ENCODE measurements at places on chromosomes 2 and 18.
A peak's percentile ranks its signal among the peaks of the same experiment; 100 is the strongest.

- no peaks in the 10 kb centered on the region for H3K27me3 ChIP-seq
- peaks cover 82% of the 10 kb centered on the region for H3K4me1 ChIP-seq
- peak; percentile 83 for DNase-seq
These were observed 6.2 kb upstream of the GPR155 start for GRCh38 chr2:174492963-174493431.

- peaks cover 44% of the 10 kb centered on the region for H3K4me1 ChIP-seq
- DNase-seq: no peak
- H3K27me3 ChIP-seq: no peaks in the 10 kb centered on the region
- peak overlapping the region; percentile 91 for H3K27ac ChIP-seq
These were observed 737 bp upstream of the RNF181 start for GRCh38 chr2:85594715-85595300.

GRCh38 chr2:7280790-7281189 is 363.6 kb downstream of the RNF144A start:
- no peaks in the 10 kb centered on the region for H3K36me3 ChIP-seq
- no peak overlapping the region for H3K27ac ChIP-seq
- H3K27me3 ChIP-seq: no peaks in the 10 kb centered on the region
- H3K4me1 ChIP-seq: no peaks in the 10 kb centered on the region

DNA sequence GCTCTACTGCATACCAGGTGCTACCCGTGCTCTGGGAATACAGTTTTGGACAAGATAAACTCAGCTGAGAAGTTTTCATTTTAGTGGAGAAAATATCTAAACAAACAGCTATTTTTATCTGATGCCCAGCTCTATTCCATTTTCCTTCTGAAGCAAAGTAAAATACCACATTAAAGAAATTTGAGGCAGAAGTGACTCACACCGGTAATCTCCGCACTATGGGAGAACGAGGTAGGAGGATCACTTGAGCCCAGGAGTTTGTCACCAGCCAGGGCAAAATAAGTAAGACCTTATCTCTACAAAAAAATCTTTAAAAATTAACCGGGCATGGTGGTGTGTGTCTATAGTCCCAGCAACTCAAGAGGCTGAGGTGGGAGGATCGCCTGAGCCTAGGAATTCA is 416.2 kb upstream of the LYPD1 start:
- no peak for DNase-seq
- H3K4me3 ChIP-seq: no peak overlapping the region
- H3K27me3 ChIP-seq: no peaks in the 10 kb centered on the region
- H3K4me1 ChIP-seq: no peaks in the 10 kb centered on the region

DNA sequence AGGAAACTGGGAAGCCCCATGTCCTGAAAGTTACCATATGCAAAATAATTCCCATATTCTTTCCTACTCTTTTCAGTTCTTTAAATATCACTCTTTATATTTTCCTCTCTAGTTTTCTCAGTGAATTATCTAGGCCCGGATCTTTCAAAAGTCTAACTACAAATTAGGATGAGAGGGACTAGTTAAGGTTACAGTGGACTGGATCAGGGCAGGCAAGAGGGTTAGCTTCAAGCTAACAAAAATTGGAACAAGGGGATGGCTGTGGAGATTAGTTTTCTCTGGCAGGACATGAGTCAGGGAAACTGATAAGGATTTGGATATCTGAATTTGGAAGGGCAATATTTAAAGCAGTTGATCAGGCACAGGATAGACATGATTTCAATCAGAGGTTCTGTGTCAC is 30.4 kb upstream of the BBS5 start:
- no peaks in the 10 kb centered on the region for H3K36me3 ChIP-seq
- no peak overlapping the region for H3K27ac ChIP-seq

GRCh38 chr2:154961676-154962075 is 263.2 kb downstream of the KCNJ3 start:
- H3K27ac ChIP-seq: no peak overlapping the region
- H3K27me3 ChIP-seq: no peaks in the 10 kb centered on the region
- H3K36me3 ChIP-seq: no peaks in the 10 kb centered on the region
- no peak for DNase-seq

GRCh38 chr18:70058916-70059315 is 111.2 kb upstream of the CD226 start:
- H3K4me1 ChIP-seq: no peaks in the 10 kb centered on the region
- no peak overlapping the region for H3K27ac ChIP-seq
- no peaks in the 10 kb centered on the region for H3K27me3 ChIP-seq
- no peak for DNase-seq
- no peak overlapping the region for H3K4me3 ChIP-seq
- peaks cover 22% of the 10 kb centered on the region for H3K36me3 ChIP-seq

DNA sequence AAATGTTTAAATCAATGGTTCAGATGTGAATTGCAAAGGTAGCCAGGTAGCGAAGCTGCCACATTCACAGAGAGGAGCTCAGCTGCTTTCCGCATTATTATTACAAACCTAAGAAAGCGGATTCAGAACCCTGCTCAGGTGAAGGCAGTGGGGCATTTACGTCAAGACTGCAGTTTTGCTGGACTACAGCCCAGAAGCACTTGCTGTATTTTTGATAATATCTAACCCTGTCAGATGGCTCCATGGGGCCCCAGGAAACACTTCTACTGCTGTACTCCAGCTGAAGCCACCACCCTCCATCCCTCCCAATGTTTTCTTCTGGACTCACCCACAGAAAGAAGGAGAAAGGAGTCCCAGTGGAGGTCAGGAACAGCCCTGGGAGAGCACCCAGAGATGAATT is 96.9 kb downstream of the TPO start:
- peak; percentile 15 for DNase-seq
- no peak overlapping the region for H3K4me3 ChIP-seq
- peaks cover 7% of the 10 kb centered on the region for H3K36me3 ChIP-seq
- H3K4me1 ChIP-seq: peaks cover 29% of the 10 kb centered on the region
- peaks cover 3% of the 10 kb centered on the region for H3K27me3 ChIP-seq

DNA sequence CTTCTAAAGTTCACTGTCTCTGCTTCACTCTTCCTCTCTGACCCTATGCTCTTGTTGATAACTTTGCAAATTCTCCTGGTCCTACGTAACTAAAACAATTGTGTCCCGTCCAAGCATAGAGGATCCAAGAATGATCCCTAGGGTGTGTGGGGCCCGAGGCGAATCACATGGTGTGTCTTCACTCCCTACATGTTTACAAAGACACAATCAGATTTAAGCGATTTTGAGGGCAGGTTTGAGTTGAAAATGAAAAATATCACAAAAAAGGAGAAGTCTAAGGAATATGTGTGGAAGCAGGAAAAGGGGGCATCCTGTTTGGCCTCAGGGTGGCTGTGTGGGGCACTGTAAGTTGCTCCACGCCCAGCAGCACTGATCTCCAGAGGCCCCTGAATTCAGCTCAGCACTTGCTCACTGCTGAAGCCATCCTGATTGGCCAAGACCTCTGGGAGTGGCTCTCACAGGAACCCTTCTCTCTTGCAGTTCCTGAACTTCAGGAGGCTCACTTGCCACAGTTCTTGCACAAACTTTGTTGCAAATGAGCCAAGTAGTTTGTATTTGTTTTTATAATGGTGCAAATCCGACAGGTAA is 363.6 kb downstream of the ZNF521 start:
- H3K4me1 ChIP-seq: no peaks in the 10 kb centered on the region
- no peaks in the 10 kb centered on the region for H3K27me3 ChIP-seq
- no peak overlapping the region for H3K4me3 ChIP-seq
- no peak for DNase-seq
- H3K27ac ChIP-seq: no peak overlapping the region
- H3K36me3 ChIP-seq: no peaks in the 10 kb centered on the region

DNA sequence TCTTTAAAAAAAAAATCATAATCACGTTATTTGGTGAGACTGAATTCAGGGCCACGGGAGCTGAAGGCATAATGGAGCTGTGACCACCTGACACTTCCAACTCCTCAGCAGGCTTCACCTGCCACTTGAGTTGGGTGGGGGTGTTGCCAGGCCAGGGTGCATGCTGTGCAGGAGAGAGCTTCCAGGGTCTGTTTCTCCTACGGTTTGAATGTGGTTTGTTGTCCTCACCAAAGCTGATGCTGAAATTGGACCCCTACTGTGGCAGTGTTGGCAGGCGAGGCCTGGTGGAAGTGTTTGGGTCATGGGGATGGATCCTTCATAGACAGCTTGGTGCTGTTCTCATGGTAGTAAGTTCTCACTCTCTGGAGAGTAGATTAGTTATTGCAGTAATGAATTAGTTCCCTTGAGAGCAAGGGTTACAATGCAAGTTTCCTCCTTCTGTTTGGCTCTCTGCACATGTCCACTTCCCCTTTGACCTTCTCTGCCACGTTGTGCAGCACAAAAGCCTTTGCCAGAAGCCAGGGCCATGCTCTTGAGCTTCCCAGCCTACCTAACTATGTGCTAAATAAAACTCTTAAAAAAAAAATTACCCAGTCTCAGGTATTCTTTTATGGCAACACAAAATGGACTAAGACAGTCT is 38.3 kb upstream of the ANKRD44 start:
- no peaks in the 10 kb centered on the region for H3K4me1 ChIP-seq
- H3K36me3 ChIP-seq: no peaks in the 10 kb centered on the region
- no peak overlapping the region for H3K27ac ChIP-seq

DNA sequence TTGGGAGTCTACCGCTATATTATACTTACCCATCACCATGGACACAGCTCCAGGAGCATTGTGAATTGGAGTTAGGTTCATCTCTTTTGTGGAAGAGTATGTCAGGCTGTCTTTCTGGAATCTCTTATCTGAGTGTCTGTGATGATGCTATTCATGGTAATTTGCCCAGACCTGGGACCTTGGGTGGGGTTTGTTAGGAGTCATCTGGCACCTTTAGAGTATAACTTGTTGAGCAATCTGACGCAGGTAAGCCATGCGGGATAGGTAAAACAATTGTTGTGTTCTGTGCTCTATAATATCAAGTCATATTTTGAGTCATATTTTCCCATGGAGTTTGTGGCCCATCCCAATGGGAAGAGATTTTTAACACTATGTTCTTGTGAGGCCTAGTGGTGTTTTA is 49.7 kb upstream of the MAPRE2 start:
- no peaks in the 10 kb centered on the region for H3K27me3 ChIP-seq
- no peaks in the 10 kb centered on the region for H3K4me1 ChIP-seq
- H3K27ac ChIP-seq: no peak overlapping the region
- no peak for DNase-seq

- no peak for DNase-seq
- no peak overlapping the region for H3K27ac ChIP-seq
- no peaks in the 10 kb centered on the region for H3K36me3 ChIP-seq
- no peaks in the 10 kb centered on the region for H3K4me1 ChIP-seq
These were observed 459.0 kb downstream of the BCL11A start for GRCh38 chr2:60094450-60094929.

GRCh38 chr2:33730193-33730592 is 131.1 kb upstream of the FAM98A start:
- H3K27ac ChIP-seq: no peak overlapping the region
- no peaks in the 10 kb centered on the region for H3K27me3 ChIP-seq
- H3K4me1 ChIP-seq: no peaks in the 10 kb centered on the region
- no peak for DNase-seq
- no peaks in the 10 kb centered on the region for H3K36me3 ChIP-seq

DNA sequence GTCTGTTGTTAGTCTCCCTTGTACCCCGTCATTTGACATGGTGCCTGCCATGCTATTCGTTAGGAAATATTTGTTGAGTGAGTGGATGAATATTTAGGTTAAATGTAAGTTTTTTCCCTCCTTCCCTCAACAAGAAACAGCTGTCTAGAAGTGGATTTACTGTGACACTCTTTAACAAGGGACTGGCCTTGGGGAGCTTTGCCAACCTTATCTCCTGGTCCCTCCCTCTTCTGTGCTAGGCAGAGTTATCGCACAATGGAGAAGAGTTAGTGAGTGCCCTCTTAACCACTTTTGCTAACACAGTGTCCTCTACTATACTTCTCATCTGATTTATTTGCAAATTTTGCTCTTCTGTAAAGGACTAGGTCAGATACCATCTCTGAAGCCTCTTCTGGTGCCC is 61.2 kb downstream of the DIS3L2 start:
- H3K27me3 ChIP-seq: no peaks in the 10 kb centered on the region
- peaks cover 15% of the 10 kb centered on the region for H3K4me1 ChIP-seq
- H3K27ac ChIP-seq: no peak overlapping the region
- no peak for DNase-seq
- no peak overlapping the region for H3K4me3 ChIP-seq
- peaks cover 25% of the 10 kb centered on the region for H3K36me3 ChIP-seq

- no peaks in the 10 kb centered on the region for H3K27me3 ChIP-seq
- H3K4me3 ChIP-seq: no peak overlapping the region
- H3K36me3 ChIP-seq: no peaks in the 10 kb centered on the region
- H3K4me1 ChIP-seq: no peaks in the 10 kb centered on the region
- no peak for DNase-seq
These were observed 587.6 kb downstream of the DSC3 start for GRCh38 chr18:30454920-30455319.
